ENCODE measurements at places on chromosomes 5 and 9. TPM values are rescaled to one million over a fixed set of nuclear protein-coding genes. Genes with fewer than 3 reads are reported as not detected.
A peak's percentile ranks its signal among the peaks of the same experiment; 100 is the strongest.

ZNF346 gene
- total RNA-seq, result 14.5 TPM

- H3K27me3 ChIP-seq, result no peaks in the 10 kb centered on the region
- H3K4me1 ChIP-seq, result no peaks in the 10 kb centered on the region
- no peak for DNase-seq
- H3K36me3 ChIP-seq, result no peaks in the 10 kb centered on the region
- no peak overlapping the region for H3K27ac ChIP-seq
Measured at GRCh38 chr5:147763791-147764525, 18.6 kb downstream of the JAKMIP2 start.

- no peaks in the 10 kb centered on the region for H3K27me3 ChIP-seq
- no peaks in the 10 kb centered on the region for H3K36me3 ChIP-seq
- no peak overlapping the region for H3K4me3 ChIP-seq
- no peaks in the 10 kb centered on the region for H3K4me1 ChIP-seq
Measured at GRCh38 chr9:70987986-70988385, 133.4 kb downstream of the TRPM3 start.

DNA sequence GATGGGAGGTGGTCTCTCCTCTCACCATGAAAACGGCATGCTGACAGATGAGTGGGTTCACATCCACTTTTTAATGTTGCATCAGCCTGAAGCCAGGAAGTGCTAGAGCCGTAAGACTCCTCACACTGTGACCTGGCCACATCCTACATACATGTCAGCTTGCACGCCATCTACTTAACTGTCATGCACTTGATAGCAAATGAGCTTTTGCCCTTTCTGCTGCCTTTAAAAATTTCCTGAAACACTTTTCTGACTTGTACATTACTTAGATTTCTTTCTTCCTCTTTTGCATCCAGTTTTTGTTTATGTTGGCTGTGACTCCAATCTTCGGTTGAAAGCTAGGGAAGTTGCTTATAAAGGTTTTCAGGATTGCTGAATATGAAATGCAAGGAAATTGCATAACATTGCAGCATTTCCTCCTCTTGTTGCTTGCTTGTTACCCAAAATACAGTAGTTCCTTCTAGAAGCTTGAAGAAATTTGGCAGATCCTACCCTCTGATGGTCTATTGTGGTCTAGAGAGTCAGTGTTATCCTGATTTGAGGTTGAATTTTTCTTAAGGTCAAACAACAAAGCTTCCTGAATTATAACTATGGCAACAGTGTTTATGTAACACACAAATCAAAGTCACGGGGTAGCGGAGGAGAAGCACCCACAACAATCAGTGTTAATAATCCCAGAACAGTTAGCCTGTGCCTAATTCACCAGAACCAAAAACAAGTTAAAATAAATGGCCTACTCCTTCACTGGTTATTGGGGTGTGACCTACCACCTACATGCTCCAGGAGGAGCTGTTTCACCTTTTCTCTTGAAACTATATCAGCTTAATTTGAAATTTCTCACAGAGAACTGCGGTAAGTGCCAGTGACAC is 232.5 kb downstream of the ARHGAP26 start:
- H3K36me3 ChIP-seq, result no peaks in the 10 kb centered on the region
- DNase-seq, result peak; percentile 59
- no peaks in the 10 kb centered on the region for H3K27me3 ChIP-seq
- H3K27ac ChIP-seq, result peak overlapping the region; percentile 53

GRCh38 chr5:107665036-107665570 is 5.6 kb downstream of the EFNA5 start:
- H3K36me3 ChIP-seq, result no peaks in the 10 kb centered on the region
- H3K27ac ChIP-seq, result no peak overlapping the region
- H3K27me3 ChIP-seq, result no peaks in the 10 kb centered on the region
- H3K4me1 ChIP-seq, result peaks cover 10% of the 10 kb centered on the region
- H3K4me3 ChIP-seq, result no peak overlapping the region

DNA sequence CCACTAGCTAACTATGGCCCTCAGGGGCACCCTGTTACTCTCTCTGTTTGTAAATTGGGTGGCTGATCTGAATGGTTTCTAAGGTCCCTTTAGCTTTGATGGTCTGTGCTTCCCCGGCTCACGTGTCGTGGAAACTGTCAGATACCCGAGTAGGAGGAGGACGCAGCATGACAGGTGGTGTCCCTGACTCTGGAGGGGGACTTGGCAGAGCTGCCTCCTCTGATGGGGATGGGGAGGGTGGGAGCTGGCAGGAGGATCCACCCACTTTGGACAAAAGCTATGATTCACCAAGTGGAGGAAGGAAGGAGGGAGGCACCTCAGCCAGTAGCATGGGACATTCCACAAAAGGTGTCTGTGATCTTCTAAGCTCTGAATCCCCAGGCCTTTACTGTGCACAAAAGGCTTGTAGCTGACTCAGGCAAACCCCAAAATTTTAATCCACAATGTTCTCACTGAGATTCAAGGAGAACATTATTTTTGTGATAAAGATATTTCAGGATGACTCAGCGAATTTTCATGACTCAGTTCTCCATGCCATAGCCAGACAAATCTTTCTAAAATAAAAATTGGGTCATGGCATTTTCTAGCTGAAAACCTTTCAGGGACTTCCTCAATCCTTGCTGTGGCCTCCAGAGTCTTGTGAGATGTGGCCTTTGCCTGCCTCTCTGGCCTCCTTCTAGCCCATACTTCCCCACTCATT is 131.0 kb upstream of the BRINP1 start:
- H3K4me3 ChIP-seq, result no peak overlapping the region
- no peaks in the 10 kb centered on the region for H3K4me1 ChIP-seq
- no peaks in the 10 kb centered on the region for H3K36me3 ChIP-seq
- DNase-seq, result no peak

DNA sequence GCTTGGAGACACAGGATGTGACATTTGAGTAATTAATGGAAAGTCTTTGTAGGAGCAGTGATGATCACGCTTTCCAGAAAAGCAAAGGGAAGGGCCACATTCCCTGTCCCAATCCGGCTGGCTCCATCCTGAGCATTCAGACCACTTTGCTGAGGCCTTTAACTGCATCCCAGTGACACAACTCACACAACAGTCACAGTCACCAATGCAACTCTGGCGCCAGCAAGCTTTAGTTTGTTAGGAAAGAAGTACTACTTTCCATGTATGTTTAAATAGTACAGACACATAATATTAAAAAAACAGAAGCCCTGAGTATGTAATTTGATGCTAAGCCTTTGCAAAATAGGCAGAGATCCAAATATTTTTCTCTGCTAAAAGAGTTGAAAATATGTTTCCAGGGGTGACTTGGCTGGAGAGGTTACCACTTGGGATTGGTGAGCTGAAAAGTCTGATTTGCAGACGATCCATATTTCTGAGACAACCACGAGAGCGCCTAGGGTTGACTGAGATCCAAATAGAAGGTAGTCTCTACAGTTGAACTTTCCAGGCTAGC is 31.7 kb upstream of the GAS1 start:
- peaks cover 15% of the 10 kb centered on the region for H3K4me1 ChIP-seq
- no peak for DNase-seq
- H3K4me3 ChIP-seq, result no peak overlapping the region
- H3K27ac ChIP-seq, result no peak overlapping the region
- H3K36me3 ChIP-seq, result no peaks in the 10 kb centered on the region

Data from body of pancreas (tissue), 4 donors.